ENCODE measurements at places on chromosomes 16 and 17.

DNA sequence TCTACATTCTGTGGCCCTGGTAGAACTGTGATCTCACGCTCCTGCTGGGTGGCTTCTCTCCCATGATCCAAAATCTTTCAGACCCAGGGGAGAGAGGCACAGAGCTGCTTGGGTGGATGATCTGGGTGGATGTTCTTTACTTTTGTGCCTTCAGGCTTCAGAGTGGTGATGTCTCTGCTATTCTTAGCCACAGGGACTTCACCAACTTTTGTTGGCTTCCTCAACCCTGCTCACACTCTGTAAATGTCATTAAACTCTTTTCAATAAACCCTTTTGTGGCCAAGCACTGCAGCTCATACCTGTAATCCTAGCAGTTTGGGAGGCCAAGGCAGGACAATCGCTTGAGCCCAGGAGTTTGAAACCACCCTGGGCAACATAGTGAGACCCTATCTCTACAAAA is 7.6 kb downstream of the CLEC10A start:
- no peak for DNase-seq

DNA sequence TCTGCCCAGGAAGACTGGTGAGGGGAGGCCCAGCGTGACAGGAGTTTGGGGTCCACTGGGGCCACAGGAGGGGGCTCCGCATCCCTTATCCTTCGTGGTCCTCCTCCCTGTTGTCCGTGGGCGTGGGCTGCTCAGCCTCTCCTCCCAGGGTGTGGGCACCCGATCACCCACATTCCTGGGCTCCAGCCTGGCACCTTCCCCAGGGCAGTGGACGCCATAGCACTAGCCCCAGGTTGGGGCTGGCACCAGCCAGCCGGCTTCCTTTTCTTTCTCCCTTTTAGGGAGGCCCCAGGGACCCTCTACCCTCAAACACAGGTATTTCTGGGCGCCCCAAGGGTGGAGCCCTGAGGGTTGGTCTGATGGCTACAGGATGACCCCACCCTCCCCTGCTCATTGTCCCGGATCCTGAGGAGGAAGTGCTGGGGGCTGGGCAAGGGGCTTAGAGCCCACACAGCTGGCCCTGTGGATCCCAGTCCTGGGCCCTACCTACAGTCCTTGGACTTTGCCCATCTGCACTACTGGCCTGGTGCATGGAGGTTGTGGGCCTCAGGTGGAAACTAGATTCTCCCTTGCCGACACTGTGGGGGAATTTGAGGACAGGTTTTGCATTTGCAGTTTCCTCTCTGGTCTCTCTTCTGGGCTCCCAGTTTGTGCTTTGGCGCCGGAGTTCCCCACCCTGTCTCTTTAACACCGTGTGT is 1.1 kb downstream of the KIF1C start:
- DNase-seq, result no peak

DNA sequence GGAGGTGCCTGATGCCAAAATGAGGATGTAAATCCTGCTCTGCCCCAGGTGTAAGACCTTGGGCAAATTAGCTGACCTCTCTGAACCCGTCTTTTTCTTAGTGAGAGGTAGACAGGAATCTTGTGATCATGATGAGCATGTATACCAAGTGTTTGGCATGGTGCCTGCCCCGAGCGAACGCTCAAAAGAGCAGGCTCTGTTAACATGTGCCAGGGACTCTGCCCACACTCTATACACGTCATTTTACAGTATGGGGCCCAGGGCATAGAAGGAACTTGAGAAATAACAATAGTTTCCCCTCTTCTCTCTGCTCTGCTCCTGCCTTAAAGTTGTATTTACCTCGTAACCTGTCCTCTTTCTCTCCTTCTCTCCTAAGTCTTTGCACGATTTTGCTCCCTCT is 9.3 kb upstream of the MAF start:
- no peak for DNase-seq

DNA sequence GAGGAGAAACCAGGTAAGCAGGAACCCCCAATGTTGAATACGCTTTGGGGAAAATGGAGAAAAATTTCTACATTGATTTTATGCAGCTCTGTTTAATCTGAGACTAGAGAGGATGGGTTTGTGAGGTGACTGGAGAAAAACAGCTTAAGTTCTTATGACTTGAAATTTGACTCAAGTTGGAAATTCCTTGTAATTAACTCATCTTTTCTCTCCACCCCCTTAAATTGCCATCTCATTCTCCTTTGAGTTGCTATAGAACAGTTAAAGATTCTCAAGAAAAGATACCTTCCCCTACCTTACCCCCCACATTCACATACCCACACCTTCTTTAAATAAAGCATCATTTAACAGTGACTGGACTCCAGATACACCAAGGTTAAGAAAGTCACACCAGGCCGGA is 24.2 kb downstream of the ZNRF1 start:
- no peak for DNase-seq

GRCh38 chr16:52114379-52114778 is 432.6 kb downstream of the TOX3 start:
- no peak for DNase-seq

DNA sequence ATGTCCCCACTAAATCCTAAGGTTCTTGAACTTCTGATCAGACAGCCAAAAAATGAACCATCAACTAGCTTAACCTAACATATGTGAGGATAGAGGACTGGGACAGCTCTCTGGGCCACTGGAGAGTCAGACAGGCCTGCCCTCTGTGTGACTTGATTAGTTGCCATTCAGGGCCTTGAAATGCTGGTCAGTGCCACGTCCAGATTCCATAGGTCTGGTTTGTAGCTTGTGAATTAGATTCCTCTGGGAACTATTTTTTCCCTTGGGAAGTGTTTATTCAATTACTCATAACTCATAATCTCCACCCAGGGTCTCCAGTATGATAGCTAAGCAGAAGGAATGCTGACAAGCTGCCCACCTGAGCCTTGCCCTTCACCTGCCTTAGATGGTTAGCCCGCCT is 48.2 kb downstream of the IGF2BP1 start:
- no peak for DNase-seq

DNA sequence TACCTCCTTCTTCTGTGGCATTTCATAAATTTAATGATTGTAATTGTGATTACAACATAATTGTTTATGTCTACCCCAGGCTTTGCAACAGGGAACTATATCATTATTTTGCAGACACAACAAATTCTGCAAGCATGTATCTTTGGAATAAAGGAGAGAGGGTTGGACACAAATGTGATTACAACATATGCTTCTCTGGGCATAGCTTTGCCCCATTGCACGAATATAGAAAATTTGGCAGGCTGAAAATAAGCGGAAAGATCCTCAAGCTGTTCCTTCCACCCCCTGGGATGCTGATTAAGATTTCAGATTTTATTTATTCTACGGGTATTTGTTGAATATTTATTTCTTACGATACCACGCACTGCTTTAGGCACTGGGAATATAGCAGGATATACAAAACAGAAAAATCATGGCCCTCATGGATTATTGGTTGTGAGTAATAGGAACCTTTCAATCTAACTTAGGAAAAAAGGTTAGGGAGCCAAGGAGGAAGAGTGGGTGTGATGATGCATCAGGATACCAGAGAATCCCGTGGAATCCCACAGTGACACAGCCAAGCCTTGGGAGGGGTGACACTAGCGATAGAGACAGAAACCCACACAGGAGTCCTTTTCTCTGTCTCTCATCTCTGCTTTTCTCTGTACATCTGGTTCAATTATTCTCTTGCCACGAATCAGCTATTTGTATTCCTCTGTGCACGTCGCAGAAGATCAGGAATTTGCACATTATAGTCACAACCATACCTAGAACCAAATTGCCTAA is 520.7 kb downstream of the MAF start:
- no peak for DNase-seq

GRCh38 chr17:61805399-61805798 is 57.9 kb downstream of the BRIP1 start:
- no peak for DNase-seq

- no peak for DNase-seq
Observed at GRCh38 chr17:70298929-70299531, 129.7 kb downstream of the KCNJ2 start.

DNA sequence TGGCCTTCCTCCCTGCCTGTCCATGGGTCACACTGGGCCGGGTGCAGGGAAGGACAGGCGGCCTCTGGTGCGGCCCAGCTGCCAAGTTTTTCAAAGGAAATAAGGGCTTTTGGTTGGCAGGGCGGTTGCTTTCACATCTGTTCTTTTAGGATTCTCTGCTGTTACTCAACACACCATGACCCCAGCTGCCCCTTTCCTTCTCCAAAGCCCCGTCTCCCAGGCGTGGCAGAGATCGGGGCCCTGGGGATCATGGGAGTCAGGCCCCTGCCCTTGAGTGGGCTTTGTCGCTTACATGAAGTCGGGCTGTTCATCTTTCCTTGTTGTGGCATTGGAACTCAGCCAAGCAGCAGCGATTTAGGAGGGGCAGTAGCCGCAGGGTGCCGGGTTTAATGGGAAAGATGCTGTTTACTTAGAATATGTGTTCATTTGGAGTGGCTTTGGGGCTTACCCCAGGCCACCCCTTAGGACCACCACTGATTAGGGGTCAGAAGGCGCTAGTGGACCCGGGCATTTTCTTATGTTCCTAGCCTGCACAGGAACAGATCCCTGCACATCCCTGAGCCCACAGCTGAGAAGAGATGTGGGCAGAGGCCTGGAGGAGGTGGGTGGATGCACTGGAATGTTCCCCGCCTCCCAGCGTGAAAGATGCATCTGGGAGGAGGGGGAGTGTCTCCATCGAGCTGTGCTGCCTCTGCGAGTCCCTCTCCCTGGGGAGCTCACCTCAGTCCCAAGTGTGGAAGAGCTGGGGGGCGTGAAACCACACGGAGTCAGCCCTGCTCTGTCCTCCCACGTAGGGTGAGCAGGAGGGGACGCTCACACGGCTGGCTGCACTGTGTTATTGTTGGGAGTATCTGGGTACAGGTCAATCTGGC is 6.8 kb upstream of the ADCY7 start:
- no peak for DNase-seq

GRCh38 chr16:5450409-5451104 is 353.0 kb upstream of the EEF2KMT start:
- no peak for DNase-seq

DNA sequence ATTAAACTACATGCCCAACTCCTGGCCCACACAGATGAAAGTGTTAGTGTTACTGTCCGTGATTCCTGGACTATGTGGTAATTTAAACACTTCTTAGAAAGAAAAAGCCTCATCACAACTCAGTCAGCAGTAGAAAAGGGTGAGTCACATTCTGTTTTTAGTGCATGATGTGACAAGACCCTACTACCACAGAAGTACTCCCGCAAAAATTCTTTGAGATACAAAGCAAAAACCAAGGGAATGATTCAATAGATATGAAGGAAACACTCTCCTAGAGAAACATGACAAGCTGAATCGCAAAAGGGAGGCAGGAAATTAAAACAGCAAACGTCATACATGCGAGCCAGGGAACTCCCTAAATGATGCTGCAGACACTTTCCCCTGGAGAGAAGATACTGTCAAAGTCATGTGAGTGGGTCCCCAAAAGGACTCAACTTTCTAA is 14.4 kb downstream of the SNN start:
- DNase-seq, result no peak

- DNase-seq, result no peak
Observed at GRCh38 chr16:50123417-50123816, 29.7 kb upstream of the TENT4B start.

- no peak for DNase-seq
Observed at GRCh38 chr17:55351226-55351625, 70.4 kb downstream of the MMD start.

- DNase-seq, result no peak
Observed at GRCh38 chr17:1299552-1300370, 20.3 kb downstream of the TRARG1 start.

GRCh38 chr16:61131447-61131846 is 904.8 kb downstream of the CDH8 start:
- DNase-seq, result no peak

DNA sequence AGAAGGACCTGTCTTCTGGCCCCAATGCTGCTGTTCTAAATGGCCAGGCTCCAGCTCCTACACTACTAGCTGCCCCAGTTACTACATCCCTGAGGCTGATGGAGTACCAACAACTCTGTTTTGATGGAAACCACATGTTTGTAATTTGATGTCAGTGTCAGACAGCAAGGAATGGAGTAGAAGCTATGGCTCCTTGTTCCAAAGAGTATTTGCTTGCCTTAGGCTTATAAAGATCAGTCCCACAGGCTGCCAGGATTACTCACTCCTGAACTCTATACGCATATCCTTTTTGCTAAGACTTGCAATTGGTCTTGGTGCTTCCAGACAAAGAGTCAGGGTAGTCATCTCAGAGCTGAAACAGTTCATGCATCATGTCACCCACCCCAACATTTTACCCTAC is 139.6 kb downstream of the HS3ST3A1 start:
- DNase-seq, result no peak

DNA sequence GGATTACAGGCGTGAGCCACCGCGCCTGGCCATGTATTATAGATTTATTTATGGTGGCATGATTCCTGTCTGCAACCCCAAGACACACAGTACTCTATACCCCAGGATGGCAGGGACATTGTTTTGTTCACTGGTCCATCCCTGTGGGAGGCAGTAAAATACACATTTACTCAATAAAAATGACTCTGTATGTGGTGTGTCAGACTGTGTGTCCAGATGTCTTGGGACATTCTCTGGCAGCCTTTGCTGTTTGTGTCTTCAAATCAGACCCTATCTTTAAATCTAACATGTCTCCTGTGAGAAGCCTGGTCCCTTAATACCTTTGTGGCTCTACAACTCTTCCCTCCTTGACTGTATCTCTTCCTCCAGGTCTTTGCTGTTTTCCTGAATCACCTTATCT is 1.7 kb upstream of the COASY start:
- no peak for DNase-seq

DNA sequence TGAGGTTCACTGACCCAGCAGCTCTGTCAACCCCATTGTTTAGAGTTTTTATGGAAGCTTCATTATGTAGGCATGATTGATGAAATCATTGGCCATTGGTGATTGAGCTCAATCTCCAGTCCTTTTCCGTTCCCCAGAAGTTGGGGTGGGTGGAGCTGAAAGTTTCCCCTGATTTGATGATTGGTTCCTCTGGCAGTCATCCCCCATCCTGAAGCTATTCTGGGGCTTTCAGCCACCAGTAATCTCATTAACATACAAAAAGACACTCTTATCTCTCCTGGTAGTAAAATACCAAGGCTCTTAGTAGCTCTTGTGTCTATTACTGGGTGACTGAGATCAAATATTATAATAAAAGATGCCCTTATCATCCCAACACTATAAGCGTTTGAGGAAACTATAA is 67.1 kb downstream of the TANC2 start:
- no peak for DNase-seq

GRCh38 chr16:19817875-19818274 is 66.8 kb downstream of the GPRC5B start:
- DNase-seq, result no peak
